Left lung (tissue), 14 donors: ENCODE measurements at places on chromosomes 13 and 19. TPM values are rescaled to one million over a fixed set of nuclear protein-coding genes. Genes with fewer than 3 reads are reported as not detected.

DNA sequence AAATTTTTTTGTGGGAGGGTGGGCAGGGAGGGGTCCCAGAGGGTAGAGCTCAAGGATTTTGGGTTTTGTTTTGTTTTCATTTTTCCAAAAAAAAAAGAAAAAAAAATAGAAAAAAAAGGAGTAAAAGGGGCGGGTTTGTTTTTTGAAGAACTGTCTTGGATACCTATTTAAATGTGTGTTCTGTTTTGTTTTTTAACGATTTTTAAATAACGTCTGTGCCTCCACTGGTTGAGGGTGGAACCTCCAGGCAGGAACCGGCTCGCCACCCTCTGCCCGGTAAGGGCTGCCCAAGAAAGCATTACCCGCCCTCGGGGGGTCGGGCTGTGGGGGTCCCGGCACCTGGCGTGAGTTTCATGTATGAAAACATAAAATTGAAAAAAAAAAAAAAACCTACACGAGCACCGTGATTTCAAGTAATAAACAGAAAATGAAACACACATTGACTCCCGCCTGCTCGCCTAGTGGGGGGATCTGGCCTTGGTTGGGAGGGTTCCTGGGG is 10.4 kb downstream of the MIDN start:
- no peak for DNase-seq

GRCh38 chr13:28805193-28805819 is 14.8 kb upstream of the MTUS2 start:
- DNase-seq, result no peak

- no peak for DNase-seq
These were observed 9.0 kb downstream of the LSM14A start for GRCh38 chr19:34181111-34181864.

DNA sequence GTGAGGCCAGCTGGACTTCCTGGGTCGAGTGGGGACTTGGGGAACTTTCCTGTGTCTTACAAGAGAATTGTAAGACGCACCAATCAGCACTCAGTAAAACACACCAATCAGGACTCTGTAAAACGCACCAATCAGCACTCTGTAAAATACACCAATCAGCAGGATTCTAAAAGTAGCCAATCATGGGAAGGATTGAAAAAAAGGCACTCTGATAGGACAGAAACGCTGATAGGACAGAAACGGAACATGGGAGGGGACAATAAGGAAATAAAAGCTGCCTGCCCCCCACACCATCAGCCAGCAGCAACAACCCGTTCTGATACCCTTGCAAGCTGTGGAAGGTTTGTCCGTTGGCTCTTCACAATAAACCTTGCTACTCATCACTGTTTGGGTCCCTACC is 73.1 kb upstream of the SGCG start:
- DNase-seq, result no peak

DNA sequence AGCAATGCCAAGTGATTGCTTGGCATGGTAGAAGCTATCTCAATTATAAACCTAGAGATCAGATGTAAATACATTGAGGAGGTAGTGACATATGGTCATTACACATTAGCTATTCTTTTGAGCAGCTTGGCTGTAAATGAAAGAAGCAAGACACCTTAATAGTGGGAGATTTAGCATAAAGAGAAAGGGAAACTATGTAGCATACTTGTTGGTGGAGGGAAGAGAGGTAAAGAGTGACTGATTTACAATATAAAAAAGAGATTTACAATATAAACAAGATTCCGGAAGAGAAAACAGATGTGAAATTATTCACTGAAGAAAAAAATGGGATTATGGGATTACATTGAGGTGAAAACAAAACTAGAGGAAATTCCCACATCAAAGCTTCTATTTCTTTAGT is 2009.6 kb downstream of the OLFM4 start:
- DNase-seq, result no peak

Gene ZNF28
- polyA plus RNA-seq, result 14.1 TPM

GRCh38 chr13:40681341-40682146 is 15.1 kb upstream of the FOXO1 start:
- DNase-seq, result no peak

DNA sequence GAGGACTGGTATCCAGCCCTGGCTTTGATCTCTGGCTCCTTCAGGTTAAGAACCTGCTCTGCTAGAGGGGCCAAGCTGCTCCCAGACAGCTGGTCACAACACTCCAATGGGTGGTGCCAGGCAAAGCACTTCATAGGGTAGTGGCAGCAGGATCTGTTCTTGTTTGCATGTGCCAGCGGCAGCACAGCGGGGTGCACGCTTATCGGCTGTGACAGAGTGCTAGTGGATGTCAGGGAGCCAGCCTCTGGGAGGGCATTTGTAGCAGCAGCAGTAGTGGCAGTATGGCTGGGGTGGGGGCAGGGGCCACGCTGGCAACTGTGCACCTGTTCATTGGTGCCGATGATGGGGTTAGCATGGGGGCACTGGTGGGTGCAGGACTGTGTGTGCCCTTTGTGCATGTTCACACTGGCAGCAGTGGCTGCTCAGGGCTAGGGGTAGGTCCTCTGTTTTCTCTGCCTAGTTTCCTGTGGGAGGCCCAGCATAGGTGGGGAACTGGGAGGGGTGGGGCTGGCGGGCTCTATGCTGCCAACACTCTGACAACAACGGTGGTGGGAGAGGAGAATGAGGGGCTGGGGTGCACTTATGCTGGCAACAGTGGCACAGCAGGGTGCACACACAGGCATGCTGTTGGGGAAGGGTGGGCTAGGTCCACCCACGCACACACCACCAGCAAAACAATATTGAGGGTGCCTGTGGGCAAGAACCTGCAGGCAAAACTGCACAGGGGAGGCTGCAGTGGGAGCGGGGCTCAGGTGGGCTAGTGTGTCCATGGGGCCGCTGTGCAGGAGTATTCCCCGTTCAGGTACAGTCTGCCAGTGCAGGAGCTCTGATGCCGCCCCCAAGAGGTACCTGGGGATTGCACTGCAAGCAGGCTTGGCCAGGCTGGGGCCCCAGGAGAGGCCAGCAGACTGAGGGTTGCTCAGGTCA is 19.3 kb downstream of the AP1M1 start:
- DNase-seq, result no peak

Gene DLL3
- polyA plus RNA-seq, result 0.31 TPM

GRCh38 chr19:43610493-43610892 is 1.4 kb upstream of the SRRM5 start:
- no peak for DNase-seq

DNA sequence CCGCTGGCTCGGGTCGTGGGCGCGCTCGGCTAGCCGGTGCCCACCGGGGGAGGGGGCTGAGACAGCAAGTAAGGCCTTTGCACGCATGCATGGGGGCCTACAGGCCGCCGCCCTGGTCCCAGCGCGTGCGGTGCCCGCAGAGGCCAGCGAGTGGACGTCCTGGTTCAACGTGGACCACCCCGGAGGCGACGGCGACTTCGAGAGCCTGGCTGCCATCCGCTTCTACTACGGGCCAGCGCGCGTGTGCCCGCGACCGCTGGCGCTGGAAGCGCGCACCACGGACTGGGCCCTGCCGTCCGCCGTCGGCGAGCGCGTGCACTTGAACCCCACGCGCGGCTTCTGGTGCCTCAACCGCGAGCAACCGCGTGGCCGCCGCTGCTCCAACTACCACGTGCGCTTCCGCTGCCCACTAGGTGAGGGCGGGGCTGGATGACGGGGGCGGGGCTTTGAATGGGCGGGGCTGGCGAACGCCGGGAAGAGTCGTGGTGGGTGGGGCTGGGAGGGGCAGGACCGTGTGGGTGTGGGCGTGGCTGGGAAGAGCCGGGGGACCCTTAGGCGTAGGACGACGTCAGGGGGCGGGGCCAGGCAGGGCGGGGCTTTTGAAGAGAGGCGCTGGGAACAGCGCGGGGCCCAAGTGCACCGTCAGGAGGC is 2.1 kb downstream of the CILP2 start:
- DNase-seq, result peak; percentile 68

DNA sequence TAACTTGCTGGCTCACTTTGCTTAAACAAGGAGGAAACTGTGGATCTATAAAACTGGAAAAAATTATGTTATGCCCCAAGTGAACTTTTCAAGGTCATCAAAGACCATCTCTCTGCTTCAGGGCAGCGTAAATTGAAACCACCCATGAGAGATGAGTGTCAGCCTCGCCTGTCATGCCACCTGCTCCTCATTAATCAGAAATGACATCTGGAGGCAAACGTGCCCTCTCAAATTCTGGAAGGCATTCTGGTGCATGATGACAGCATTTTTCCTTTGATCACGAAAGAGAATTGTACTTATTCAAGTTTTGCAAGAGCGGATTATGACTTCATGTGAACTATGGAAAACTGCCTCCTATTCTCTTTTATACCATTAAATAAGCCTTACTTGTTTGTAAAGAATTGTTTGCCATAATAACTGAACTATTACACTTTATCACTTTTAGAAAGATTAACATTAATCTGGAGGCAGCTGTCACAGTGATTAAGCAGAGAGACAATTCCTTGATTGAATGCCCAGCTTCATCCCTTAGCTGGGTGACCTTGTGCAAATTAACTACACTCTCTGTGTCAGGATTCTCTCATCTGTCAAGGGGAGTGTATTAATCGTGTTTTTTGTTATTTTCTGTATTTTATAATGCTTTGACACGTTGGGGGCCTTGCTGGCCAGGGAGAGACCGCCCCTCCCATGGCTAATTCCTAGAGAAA is 17.0 kb upstream of the SACS start:
- DNase-seq, result no peak

Gene EDNRB
- 142 TPM for polyA plus RNA-seq

GRCh38 chr13:25085125-25085742 is 10.7 kb upstream of the PABPC3 start:
- peak; percentile 17 for DNase-seq

Gene ANGPTL4
- 3.7 TPM for polyA plus RNA-seq

Gene OLFM2
- 33.9 TPM for polyA plus RNA-seq

Gene PCSK4
- polyA plus RNA-seq, result 4.2 TPM

DNA sequence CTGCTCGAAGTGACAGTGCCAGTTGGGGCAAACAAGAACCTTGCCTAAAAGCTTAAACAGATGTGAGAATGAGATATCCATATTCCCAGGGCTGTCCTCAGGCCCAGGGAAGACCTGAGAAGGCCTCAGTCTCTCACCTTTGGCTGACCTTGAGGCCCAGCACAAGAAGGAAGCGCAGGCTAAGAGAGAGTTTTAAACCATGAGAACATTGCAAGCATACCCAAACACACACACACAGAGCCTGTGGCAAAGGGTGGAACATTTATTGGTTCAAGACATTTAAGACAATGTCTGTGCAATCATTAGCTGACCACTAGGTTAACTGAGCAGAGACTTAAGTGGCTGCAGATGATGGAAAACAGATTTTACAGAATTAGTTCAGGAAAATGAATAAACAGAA is 248.2 kb downstream of the NBEA start:
- no peak for DNase-seq

Gene PROZ
- polyA plus RNA-seq, result 0.13 TPM

Gene ZNF491
- 10.2 TPM for polyA plus RNA-seq

Gene ZNF446
- polyA plus RNA-seq, result 16.9 TPM

- no peak for DNase-seq
These were observed 3.4 kb downstream of the PCDH9 start for GRCh38 chr13:67226696-67227095.

Gene ZNF585A
- 16.9 TPM for polyA plus RNA-seq

DNA sequence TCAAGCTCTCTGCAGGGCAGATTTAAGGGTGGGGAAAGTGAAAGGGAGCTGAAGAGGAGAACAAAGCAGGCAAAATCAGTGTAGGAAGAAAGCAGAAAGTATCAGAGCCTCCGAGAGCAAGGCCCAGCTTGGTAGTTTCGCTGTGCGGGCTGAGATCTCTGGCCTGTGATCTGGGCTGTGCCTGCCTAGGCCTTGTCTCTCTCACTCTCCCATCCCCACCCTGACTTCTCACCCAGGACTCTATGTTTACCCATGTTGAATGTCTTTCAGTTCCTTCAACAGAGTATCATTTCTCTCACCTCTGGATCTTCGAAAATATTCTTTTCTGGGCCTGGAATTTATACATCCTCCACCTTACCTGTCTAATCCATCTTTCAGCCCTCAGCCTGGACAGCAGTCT is 391.3 kb downstream of the FOXO1 start:
- DNase-seq, result no peak

DNA sequence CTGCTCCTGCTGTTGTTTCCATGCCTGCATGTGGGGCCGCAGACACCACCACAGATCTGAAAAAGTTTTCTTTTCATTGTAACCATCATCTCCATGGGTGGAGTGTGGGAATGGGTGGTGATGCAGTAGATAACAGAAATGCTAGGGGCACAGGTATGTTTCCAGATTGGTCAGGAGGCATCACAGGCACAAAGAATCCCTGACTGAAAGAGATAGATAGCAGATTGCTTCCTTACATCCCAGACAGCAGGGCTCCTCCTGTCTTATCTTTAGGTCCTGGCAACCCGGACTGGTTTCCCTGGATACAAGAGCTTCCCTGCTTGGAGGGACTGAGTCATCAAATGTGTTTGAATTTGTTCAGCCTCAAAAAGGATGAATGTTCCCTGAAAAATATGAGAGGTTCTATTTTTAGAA is 1937.6 kb downstream of the PCDH9 start:
- DNase-seq, result no peak

Gene CIC
- 66.3 TPM for polyA plus RNA-seq

DNA sequence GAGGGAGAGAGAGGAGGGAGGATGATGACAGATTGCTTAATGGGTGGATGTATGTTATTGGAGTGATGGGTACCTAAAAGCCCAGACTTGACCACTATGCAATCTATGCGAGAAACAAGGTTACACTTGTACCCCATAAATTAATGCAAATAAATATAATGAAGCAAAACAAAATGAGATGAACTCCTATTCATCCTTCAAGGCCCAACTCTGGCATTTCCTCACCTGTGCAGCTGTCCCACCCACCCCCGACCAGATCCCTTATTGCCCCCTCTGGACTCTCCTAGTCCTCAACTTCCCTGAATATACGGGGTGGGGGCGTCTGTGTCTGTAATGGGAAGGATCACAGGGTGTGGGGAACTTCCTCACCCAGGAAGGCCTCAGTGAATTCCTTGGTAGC is 4.1 kb downstream of the PGLYRP2 start:
- DNase-seq, result no peak

DNA sequence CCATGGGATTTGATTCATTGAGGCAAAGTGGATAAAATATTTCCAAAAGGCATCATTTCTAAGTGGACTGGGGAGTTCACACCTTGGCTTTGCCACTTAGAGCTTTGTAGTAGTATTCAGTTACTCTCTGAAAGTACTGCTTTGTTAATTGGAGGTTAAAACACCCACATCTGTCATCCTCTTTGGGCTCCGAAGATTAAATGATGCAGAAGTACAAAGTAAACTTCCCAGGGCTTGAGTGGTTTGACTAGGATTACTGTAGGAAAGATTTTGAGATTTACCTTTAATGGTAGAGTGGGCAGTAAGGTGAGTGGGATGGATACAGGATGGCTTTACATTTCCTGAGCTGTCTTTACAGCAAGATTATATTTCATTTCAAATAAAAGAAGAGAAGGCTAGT is 42.4 kb downstream of the WASF3 start:
- DNase-seq, result no peak
